ENCODE measurements at places on chromosomes 1 and 21. TPM values are rescaled to one million over a fixed set of nuclear protein-coding genes. Genes with fewer than 3 reads are reported as not detected.
A peak's percentile ranks its signal among the peaks of the same experiment; 100 is the strongest.

Gene LCE1F
- total RNA-seq = not detected

Gene SPRR1B
- total RNA-seq = not detected

Gene XKR8
- total RNA-seq = 6.0 TPM

Gene PLA2G2C
- 0.58 TPM for total RNA-seq

GRCh38 chr21:36788120-36788638 is 89.3 kb downstream of the SIM2 start:
- peaks cover 4% of the 10 kb centered on the region for H3K36me3 ChIP-seq
- H3K27ac ChIP-seq = no peak overlapping the region
- DNase-seq = no peak
- H3K4me1 ChIP-seq = no peaks in the 10 kb centered on the region
- no peak overlapping the region for H3K4me3 ChIP-seq
- no peaks in the 10 kb centered on the region for H3K27me3 ChIP-seq

DNA sequence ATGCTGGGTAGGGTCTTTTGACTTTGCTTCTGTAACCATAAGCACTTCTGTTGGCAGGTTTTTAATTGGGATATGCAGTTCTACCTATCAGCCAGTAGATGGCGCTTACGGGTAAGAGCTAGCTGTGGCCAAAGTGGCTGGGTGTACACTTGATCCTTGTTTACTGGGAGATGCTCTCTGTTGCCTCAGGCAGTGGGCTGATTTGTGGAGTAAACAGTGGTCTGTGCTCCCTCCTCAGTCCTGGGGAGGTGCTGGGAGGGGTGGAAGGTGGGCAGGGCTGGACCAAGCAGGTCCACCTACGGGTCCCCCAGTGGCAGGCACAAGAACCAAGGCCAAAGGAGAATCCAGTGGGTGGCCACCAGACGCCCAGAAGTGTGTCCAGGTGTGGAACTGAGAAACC is 43.4 kb downstream of the RALGPS2 start:
- H3K4me3 ChIP-seq = no peak overlapping the region
- peaks cover 16% of the 10 kb centered on the region for H3K36me3 ChIP-seq
- DNase-seq = peak; percentile 28

GRCh38 chr1:65527707-65528503 is 107.4 kb downstream of the LEPR start:
- H3K36me3 ChIP-seq = peaks cover 4% of the 10 kb centered on the region
- no peak for DNase-seq
- H3K4me3 ChIP-seq = no peak overlapping the region
- H3K27ac ChIP-seq = no peak overlapping the region
- H3K27me3 ChIP-seq = peaks cover 50% of the 10 kb centered on the region

DNA sequence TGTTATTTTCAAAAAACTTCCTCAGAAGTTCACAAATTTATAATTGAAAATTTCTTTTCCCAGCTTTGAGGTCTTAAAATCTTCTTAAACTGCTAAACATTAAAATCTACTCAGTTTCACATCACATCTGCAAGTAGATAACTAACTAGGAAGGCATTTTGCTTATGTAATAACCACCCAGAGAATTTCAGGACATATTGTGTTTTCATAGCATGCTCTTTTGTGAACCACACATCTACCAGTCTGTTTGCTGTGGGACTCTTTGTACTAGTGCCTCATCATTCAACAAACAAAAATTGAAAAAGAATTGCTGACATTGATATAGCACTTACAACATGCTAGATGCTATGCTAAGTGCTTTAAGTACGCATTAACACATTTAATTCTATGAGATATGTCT is 31.6 kb upstream of the C1orf146 start:
- H3K27me3 ChIP-seq = no peaks in the 10 kb centered on the region
- no peak for DNase-seq
- H3K4me1 ChIP-seq = no peaks in the 10 kb centered on the region
- H3K36me3 ChIP-seq = no peaks in the 10 kb centered on the region
- no peak overlapping the region for H3K4me3 ChIP-seq

GRCh38 chr21:28705616-28706015 is 287.1 kb downstream of the LTN1 start:
- no peaks in the 10 kb centered on the region for H3K27me3 ChIP-seq
- H3K27ac ChIP-seq = no peak overlapping the region
- no peak overlapping the region for H3K4me3 ChIP-seq
- H3K4me1 ChIP-seq = no peaks in the 10 kb centered on the region

DNA sequence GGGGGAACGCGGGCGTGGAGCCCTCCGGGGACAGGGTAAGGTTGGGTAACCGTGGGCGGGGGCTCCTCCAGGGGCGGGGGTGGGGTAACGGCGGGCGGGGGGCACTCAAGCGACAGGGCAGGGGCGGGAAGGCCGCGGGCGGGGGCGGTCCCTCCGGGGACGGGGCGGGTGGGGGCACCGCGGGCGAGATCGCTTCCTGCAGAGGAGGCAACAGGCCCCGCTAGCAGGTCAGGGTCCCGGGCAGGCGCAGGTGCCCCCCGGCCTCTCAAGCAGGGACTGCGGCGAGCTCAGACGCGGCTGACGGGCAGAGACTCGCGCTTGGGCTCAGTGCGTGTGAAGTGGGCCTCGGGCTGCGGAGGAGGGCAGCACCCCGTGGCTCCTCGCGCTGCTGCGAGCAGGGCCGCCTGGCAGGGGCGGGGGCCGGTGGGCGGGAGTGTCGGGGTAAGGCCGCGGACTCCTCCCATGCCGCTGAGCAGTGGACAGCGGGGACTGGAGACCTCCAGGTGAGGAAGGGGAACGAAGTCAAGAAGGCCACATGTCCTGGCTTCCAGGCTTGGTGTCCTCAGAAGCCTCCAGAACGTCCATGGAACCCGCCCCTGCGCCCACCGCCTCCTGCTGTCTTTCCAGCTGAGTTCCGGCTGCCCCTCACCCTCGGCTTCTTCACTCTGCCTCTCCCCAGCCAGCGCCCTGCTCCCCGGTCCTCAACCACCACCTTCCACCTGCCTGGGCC is 627 bp upstream of the GNB1 start:
- peak; percentile 78 for DNase-seq
- H3K4me3 ChIP-seq = peak overlapping the region; percentile 88
- H3K4me1 ChIP-seq = peaks cover 49% of the 10 kb centered on the region

- H3K36me3 ChIP-seq = no peaks in the 10 kb centered on the region
- H3K4me3 ChIP-seq = no peak overlapping the region
- no peak for DNase-seq
- no peak overlapping the region for H3K27ac ChIP-seq
- peaks cover 2% of the 10 kb centered on the region for H3K27me3 ChIP-seq
These were observed 518.8 kb downstream of the ADGRL2 start for GRCh38 chr1:82319546-82319945.

GRCh38 chr1:156752843-156753482 is 1.5 kb upstream of the HDGF start:
- H3K4me1 ChIP-seq = peaks cover 25% of the 10 kb centered on the region
- H3K27ac ChIP-seq = peak overlapping the region; percentile 80
- H3K27me3 ChIP-seq = no peaks in the 10 kb centered on the region
- no peak for DNase-seq

DNA sequence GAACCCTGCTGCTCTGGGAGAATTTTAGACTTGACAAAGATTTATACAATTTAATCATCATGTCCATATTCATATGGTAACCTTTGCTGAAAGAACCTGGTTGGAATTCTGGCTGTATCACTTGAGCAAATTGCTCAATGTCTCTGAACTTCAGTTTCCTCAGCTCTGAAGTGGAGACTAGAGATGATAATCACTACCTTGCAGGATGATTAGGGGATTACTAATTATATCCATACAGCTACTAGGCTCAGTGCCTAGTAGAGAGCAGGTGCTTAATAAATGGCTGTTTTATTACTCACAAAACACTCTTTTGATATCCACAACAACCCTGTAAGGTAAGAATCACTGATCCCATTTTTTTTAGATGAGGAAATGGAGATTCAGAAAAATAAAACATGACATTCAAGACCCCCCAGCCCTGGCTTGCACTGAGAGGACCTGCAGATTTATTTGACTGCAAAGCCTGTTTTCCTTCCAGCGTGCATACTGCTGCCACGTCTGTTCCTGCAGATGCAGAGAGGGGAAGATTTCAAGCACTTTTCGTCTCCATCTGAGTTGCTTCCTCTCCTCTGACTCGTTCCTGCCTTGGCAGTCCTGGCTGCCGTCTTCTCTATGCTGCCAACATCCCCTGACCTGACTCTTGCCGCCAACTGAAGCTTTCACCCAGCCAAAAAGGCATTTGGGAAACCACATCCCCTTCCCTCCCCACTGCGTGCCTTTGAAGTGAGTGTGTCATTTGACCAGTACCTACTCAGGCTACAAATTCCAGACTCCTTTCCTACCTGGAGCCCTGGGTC is 203.0 kb downstream of the PLPP3 start:
- H3K4me3 ChIP-seq = no peak overlapping the region
- no peak overlapping the region for H3K27ac ChIP-seq
- H3K4me1 ChIP-seq = no peaks in the 10 kb centered on the region
- H3K36me3 ChIP-seq = no peaks in the 10 kb centered on the region
- DNase-seq = no peak
- H3K27me3 ChIP-seq = peaks cover 3% of the 10 kb centered on the region

DNA sequence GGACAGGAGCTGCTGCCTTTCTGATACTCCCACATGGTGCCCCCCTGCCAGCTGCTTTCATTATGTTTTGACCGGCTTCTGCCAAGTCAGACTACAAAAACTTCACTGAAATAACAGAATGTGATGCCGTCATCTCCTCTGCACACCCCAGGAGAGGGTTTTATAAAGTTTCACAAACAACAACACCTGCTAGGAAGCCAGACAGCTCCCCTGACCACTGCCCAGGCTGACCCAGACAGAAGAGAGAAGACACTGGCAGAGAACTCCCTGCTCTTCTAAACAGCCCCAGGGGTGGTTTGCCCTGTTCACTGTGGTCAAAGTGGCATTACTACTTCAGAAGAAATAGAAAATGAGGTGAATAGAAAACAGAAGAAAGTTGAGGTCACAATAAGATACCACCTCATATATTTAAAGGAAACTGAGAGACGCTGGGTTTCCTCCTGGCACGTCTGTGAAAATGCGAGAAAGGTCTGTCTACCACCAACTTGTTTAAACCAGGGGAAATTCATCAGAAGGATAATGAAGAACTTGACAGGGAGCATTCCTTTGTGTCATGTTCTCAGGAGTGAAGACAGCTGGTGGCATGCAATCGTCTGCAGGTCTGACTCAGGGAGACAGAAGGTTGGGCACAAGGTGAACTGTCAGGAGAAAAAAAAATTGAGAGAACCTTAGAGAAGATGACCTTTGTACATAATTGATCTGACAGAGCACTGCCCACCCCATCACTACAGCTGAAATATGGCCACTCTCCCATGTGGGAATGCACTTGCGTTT is 119.0 kb upstream of the NFIA start:
- H3K36me3 ChIP-seq = no peaks in the 10 kb centered on the region
- H3K27me3 ChIP-seq = peaks cover 24% of the 10 kb centered on the region
- DNase-seq = no peak
- no peak overlapping the region for H3K4me3 ChIP-seq
- H3K27ac ChIP-seq = no peak overlapping the region

- no peaks in the 10 kb centered on the region for H3K27me3 ChIP-seq
- no peak for DNase-seq
- H3K4me3 ChIP-seq = no peak overlapping the region
- H3K27ac ChIP-seq = no peak overlapping the region
These were observed 21.6 kb downstream of the SYT11 start for GRCh38 chr1:155880950-155881349.

- DNase-seq = no peak
- no peak overlapping the region for H3K27ac ChIP-seq
- H3K4me1 ChIP-seq = no peaks in the 10 kb centered on the region
- H3K27me3 ChIP-seq = no peaks in the 10 kb centered on the region
- H3K4me3 ChIP-seq = no peak overlapping the region
These were observed 11.8 kb downstream of the NPHP4 start for GRCh38 chr1:5980314-5981008.

- H3K4me1 ChIP-seq = peaks cover 3% of the 10 kb centered on the region
- peaks cover 3% of the 10 kb centered on the region for H3K27me3 ChIP-seq
- no peak overlapping the region for H3K4me3 ChIP-seq
- no peak overlapping the region for H3K27ac ChIP-seq
These were observed 10.6 kb upstream of the S100A8 start for GRCh38 chr1:153401461-153401860.

GRCh38 chr1:39142401-39143060 is 62.0 kb upstream of the MACF1 start:
- H3K27me3 ChIP-seq = peaks cover 2% of the 10 kb centered on the region
- no peak for DNase-seq
- H3K4me3 ChIP-seq = no peak overlapping the region
- H3K36me3 ChIP-seq = no peaks in the 10 kb centered on the region

- no peaks in the 10 kb centered on the region for H3K36me3 ChIP-seq
- no peaks in the 10 kb centered on the region for H3K27me3 ChIP-seq
- no peak overlapping the region for H3K27ac ChIP-seq
- no peak overlapping the region for H3K4me3 ChIP-seq
- no peak for DNase-seq
These were observed 949.7 kb upstream of the TMPRSS15 start for GRCh38 chr21:19353256-19353655.

DNA sequence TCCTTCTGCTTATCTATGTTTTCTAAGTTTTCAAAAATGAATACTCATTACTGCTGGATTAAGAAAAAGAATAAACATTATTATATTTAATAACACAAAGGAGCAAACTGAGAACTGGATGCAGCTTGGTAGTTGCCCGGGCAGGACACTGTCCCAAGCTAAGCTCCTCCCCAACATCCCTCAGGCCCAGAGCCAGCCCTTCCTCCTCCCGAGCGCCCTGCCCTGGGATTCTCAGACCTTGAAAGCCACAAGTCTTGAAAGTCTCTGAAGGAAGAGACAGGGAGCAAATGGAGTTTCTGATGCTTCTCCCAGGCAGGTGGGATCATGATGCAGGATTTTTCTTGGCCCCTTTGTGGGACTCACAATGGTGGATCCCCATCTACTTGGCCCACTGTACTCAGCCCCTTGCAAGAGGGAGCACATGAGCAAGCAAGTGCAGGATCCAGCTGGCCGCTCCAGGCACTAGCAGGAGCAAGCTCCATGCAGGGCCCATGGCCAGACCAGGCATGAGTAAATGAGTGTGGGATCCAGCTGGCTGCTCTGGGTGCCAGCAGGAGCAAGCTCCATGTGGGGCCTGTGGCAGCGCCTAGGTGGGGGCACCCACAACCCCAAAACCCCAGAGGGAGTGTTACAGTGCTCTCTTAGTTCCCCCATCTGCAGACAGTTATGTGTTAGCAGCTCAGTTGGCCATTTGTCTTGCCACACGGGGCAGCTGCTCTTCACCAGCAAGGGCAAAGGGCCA is 32.1 kb upstream of the RAB4A start:
- H3K27ac ChIP-seq = no peak overlapping the region
- H3K4me3 ChIP-seq = no peak overlapping the region
- no peaks in the 10 kb centered on the region for H3K27me3 ChIP-seq
- no peak for DNase-seq
- H3K36me3 ChIP-seq = no peaks in the 10 kb centered on the region
- H3K4me1 ChIP-seq = no peaks in the 10 kb centered on the region

GRCh38 chr1:228668553-228669241 is 66.6 kb upstream of the RHOU start:
- no peaks in the 10 kb centered on the region for H3K36me3 ChIP-seq
- H3K4me3 ChIP-seq = no peak overlapping the region

DNA sequence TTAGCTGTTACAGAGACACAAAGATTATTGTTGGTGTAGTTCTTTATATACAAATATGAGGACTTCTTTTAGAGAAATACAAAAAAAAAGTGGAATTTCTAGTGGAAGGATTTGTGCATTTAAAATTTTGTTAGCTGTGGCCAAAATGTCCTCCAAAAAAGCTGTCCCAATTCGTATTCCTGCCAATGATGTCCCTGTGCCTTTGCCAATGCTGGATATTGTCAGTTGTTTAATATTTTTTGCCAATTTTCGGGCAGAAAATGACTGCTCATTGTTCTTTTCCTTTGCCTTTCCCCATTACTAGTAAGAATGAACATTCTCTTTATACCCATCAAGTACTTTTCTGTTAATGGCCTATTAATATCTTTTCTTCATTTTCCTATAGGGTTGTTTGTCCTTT is 110.0 kb upstream of the HOOK1 start:
- no peaks in the 10 kb centered on the region for H3K36me3 ChIP-seq
- no peaks in the 10 kb centered on the region for H3K27me3 ChIP-seq
- H3K4me3 ChIP-seq = no peak overlapping the region
- DNase-seq = no peak
